ENCODE measurements at places on chromosomes 5 and 9. TPM values are rescaled to one million over a fixed set of nuclear protein-coding genes. Genes with fewer than 3 reads are reported as not detected.

Gene SOHLH1
- not detected for total RNA-seq

DNA sequence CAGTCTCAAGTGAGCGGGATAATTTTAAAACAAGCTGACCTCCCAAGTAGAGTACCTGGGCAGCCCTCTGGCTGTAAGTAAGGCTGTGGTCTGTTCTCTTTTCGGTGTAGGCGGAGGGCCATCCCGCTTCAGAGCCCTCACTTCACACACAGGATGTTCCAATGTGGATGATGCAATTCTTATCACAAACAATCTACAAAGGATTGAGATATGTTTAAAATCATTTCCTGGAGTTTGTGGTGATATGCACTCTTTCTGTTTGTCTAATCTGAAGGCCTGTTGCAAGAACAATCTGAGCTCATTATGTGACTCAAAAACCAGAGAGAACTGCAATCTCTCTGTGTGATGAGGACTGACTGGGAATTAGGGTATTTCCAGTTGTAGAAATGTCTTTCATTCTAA, 42.5 kb downstream of the ITGA2 start:
- H3K27me3 ChIP-seq: no peaks in the 10 kb centered on the region
- DNase-seq: no peak
- no peaks in the 10 kb centered on the region for H3K36me3 ChIP-seq
- H3K4me3 ChIP-seq: no peak overlapping the region
- peaks cover 38% of the 10 kb centered on the region for H3K4me1 ChIP-seq

Gene CFAP157
- total RNA-seq: not detected

DNA sequence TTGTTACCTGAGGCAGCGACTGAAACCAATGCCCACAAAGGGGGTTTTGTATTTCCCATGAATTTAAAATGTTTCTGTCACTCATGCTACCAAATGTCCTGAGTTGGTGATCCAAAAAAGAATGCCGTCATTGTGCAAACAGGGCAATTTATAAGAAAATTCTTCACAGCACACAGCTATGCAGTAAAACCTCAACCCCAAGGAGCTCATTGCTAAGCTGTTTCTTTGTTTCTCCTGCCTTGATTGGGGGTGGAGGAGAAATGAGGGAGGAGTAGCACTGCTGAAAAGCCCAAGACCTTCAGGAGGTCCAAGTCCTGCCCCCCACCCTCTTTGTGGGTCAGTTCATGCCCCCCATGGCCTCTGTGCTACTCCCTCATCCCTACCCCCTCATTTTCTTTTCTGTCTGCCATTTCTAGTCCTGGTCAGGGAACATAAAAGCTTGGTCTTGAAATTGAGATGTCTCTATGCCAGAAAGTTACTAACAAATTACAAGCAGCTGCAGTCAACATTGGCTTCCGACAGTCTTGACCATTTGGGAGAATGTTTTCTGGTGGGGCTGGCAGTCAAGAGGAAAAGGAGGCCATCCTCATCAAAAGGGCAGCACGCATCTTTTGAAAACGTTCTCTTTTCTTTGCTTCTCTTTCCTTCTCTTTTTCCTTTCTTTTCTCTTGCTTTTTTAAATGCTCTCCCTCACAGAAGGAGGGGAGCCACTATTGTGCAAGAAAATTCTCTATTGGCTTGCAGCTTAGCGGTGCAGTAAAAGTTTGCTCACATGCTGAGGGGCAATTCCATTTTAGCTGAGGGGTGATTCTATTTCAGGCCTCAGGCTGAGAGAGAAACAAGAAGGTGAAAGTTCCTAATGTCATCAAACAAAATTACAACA, 133.3 kb downstream of the GCNT1 start:
- no peaks in the 10 kb centered on the region for H3K36me3 ChIP-seq
- no peak overlapping the region for H3K27ac ChIP-seq
- no peak for DNase-seq
- no peak overlapping the region for H3K4me3 ChIP-seq

- DNase-seq: no peak
- H3K27me3 ChIP-seq: no peaks in the 10 kb centered on the region
- H3K27ac ChIP-seq: peak overlapping the region; percentile 87
- peak overlapping the region; percentile 78 for H3K4me3 ChIP-seq
- H3K4me1 ChIP-seq: peaks cover 22% of the 10 kb centered on the region
These were observed 1.0 kb downstream of the BRIX1 start for GRCh38 chr5:34916518-34916917.
